ENCODE measurements at places on chromosomes 4 and X. TPM values are rescaled to one million over a fixed set of nuclear protein-coding genes. Genes with fewer than 3 reads are reported as not detected.

CT45A5 gene
- not detected for total RNA-seq

- DNase-seq = no peak
- H3K27ac ChIP-seq = no peak overlapping the region
- no peaks in the 10 kb centered on the region for H3K36me3 ChIP-seq
- H3K27me3 ChIP-seq = no peaks in the 10 kb centered on the region
- no peaks in the 10 kb centered on the region for H3K4me1 ChIP-seq
Measured at GRCh38 chr4:110851989-110852388, 229.1 kb upstream of the PITX2 start.

DNA sequence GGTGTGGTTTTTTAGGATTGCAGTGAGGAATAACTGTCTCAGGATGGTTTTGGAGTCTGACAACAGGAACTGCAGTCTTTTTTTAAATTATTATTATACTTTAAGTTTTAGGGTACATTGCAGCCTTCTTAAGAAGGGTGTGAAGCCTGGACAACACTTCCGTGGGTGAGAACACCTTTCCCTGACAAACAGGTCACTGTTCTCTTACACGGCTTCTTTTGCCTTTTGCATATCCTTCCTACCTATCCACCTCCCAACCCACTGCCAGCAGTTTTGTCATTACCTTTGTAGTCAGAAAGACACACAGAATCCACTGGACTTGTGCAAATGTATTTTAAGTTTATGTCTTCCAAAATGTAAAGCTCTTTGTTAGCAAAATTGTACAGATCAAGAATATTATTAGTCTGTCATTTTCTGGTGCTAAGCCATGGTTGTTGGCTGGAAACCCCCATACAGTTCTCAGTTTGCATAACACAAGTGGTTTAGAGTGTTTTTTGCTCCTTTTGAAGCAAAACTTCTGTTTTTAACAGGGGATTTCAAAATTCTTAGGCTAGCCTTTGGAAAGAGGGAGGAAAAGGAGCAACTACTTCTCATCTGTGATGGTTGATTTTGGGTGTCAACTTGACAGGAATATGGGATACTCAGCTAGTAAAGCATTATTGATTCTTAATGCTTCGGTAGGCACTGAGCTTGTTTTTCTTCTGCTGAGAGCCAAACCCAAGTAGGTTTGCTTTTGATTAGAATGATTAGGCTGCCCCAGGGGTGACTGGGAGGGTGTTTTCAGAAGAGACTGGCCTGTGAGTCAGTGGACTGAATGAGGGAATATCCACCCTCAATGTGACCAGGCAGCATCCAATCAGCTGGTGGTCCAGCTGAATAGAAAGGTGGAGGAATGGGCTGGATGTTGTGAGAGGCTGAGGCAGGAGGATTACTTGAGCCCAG, 29.4 kb upstream of the KLHL2 start:
- no peaks in the 10 kb centered on the region for H3K27me3 ChIP-seq
- H3K4me1 ChIP-seq = no peaks in the 10 kb centered on the region
- no peak overlapping the region for H3K4me3 ChIP-seq
- H3K27ac ChIP-seq = no peak overlapping the region

DNA sequence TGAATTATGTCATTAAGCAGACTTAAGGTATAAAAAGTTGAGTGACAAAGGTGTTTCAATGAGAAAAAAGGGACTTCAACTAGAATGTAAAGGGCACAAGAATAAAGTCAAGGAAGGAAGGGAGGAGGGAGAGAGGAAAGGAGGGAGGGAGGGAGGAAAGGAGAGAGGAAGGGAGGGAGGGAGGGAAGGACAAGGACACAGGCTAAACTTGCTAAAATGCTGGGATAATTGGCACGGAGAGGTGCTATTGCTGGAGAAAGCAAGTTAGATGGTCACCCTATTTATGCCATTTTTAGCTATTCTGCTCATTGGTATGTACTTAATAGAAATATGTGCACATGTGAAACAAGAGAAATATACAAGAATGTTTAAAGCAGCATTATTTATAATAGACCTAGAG, 44.9 kb upstream of the SPP1 start:
- H3K27me3 ChIP-seq = no peaks in the 10 kb centered on the region
- H3K27ac ChIP-seq = no peak overlapping the region

GRCh38 chr4:86846921-86847320, 2.3 kb downstream of the SLC10A6 start:
- H3K27me3 ChIP-seq = no peaks in the 10 kb centered on the region
- no peak overlapping the region for H3K4me3 ChIP-seq
- H3K36me3 ChIP-seq = no peaks in the 10 kb centered on the region
- H3K27ac ChIP-seq = no peak overlapping the region

- no peaks in the 10 kb centered on the region for H3K27me3 ChIP-seq
- H3K27ac ChIP-seq = no peak overlapping the region
- no peaks in the 10 kb centered on the region for H3K36me3 ChIP-seq
Measured at GRCh38 chr4:57333684-57334083, 223.5 kb upstream of the IGFBP7 start.

- H3K36me3 ChIP-seq = no peaks in the 10 kb centered on the region
- no peak overlapping the region for H3K27ac ChIP-seq
- no peaks in the 10 kb centered on the region for H3K4me1 ChIP-seq
- no peaks in the 10 kb centered on the region for H3K27me3 ChIP-seq
- no peak overlapping the region for H3K4me3 ChIP-seq
Measured at GRCh38 chr4:155407480-155407879, 30.7 kb upstream of the MAP9 start.

- no peaks in the 10 kb centered on the region for H3K36me3 ChIP-seq
- no peaks in the 10 kb centered on the region for H3K27me3 ChIP-seq
- no peak overlapping the region for H3K4me3 ChIP-seq
- H3K27ac ChIP-seq = no peak overlapping the region
Measured at GRCh38 chr4:99300934-99301333, 10.1 kb upstream of the ADH1A start.
